ENCODE measurements at places on chromosomes 7 and 10.
A peak's percentile ranks its signal among the peaks of the same experiment; 100 is the strongest.

GRCh38 chr7:135970682-135971365 lies 6.3 kb downstream of the MTPN start:
- no peak for DNase-seq

DNA sequence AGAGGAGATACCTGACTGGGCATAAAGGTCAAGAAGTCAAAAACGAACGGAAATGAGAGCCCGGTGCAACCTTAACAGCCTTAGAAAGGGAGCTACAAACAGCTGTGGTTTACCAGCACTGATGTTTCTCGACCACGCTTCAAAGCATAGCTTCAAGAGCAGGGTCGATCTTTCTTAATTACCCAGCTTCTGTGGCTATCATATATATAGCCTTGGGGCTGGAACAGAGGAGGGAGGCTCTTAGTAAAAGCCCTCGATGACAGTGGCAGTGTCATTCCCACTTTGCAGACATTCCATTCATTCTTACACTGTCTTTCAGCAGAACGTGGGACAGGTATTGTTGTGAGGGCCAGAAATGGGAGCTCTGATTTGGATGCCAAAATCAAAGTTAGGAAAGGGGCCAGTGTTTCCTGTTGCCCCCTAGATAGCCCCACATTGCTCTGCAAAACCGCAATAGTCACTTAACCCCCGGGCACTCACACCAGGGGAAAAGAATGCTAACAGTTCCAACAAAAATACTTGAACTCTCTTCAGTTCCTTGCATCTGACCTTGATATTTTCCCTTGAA lies 141.5 kb downstream of the MTPAP start:
- no peak for DNase-seq

DNA sequence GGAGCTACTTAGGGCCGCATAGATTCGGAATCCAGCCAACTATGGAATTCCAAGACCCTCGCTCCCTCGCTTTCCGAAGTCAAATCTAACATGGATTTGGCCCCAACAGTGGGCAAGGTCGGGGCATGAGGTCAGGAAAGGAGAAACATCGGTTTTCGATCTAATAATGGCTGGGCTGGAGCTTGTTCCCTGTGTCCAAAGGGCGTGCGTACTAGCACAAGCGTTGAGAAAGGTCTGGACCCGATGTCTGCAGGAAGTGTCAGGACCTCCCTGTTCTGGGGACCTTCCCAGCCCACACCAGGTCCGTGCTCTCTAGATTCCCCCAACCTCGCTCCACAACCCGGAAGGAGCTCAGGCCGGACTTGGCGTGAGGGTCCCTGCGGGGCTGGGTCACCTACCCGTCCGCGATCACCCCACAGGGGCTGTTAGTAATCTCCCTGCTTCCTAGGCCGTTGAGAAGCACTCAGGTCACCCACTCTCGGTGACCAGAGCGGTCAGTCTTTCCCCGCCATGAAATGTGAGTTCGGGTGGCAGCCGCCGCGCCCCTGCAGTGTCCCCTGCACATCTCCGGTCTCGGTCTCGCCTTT lies 4.8 kb downstream of the FEZF1 start:
- DNase-seq = no peak

GRCh38 chr7:68107968-68108367 lies 1111.3 kb downstream of the TYW1 start:
- DNase-seq = no peak

DNA sequence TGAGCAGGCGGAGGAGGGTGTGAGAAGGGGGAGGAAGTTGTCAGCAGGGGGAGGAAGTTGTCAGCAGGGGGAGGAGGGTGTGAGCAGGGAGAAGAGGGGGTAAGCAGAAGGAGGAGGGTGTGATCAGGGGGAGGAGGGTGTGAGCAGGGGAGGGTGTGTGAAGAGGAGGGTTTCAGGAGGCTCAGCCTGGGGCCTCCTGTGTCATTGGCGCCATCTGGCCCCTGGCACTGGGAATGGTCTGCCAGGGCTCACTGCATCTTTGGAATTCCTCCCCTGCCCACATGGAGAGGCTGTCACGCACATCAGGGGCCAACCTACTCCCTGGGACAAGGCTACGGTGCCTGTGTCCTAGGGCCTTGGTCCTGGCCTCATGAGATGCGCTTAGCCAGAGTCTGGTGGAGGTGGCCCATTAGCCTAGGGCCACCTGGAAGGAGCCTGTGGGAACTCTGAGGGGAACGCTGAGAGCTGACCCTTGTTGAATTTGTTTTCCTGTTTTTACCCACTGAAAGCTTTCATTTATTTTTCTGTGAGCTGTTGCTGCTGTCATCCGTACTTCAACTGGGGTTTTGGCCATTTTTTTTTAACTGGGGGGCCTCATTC lies 18.0 kb downstream of the CAMK2B start:
- DNase-seq = peak; percentile 63

- no peak for DNase-seq
Observed at GRCh38 chr10:63054889-63055611, 78.1 kb upstream of the NRBF2 start.

DNA sequence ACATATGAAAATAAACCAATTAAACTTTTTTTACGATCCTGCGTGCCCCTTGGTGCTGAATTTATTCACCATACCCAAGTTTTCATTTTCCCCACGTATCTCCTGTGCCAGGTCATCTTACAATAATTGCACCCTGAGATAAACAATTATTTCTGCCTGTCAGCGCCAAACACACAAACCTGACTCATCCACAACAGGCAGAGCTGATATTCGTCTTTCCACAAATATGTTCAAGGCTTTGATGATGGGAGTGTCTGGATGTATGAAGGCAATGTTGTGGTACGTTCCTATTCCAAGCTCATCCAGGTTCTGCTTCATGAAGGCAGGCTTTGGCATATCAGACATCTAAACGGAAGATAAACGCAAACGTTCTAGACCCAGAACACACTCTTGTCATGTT lies 45.8 kb upstream of the RHEB start:
- DNase-seq = no peak

DNA sequence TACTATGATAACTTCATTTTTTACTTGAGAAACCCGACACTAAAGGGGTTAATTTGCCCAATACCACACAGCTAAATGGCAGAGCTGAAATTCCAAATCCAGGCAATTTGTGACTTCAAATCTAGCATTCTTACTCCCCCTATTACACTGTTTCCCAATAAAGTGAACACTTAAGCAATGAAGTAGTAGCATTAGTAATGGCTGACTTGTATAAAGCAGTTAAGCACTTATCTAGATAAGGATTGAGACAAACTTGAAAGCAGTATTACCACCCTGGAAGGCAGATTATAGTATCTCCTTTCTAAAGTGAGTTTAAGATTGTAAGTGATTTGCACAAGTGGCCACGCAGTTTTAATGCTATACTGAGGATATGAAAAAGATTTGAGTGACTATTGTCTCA lies 39.3 kb downstream of the WASL start:
- DNase-seq = no peak

GRCh38 chr7:102253973-102254370 lies 32.7 kb upstream of the SH2B2 start:
- DNase-seq = no peak

- no peak for DNase-seq
Observed at GRCh38 chr7:98598846-98599615, 18.1 kb upstream of the NPTX2 start.

GRCh38 chr7:22802426-22802825 lies 20.2 kb downstream of the TOMM7 start:
- DNase-seq = no peak

DNA sequence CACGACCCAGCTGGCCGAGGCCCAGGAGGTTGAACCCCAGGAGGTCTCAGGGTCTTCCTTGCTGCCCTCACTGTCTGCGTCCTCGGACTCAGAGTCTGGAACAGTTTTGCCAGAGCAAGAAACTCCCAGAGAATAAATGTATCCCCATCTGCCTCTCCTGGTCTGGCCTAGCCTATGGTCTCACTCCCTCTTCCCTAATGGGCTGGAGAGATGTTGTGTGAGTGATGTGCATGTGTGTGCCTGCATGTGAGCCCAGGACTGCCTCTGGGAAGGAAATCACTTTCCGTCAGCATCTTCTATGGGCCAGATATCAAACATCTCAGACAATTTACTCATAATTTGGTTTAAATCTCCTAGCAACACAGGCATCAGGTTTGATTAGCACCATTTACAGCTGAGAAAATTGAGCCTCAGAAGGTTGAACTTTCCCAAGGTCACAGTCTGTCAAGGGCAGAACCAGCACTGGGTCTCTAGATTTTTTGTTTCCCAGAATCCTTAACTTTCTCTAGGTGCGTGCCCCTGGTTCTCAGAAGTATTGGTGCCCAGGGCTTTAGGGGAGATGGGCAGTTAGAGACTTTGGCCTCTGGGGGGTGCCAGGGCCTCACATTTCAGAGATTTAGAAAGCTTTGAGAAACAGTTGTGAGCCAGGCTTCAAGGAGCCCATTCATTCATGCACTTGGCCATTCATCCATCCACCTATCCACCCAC lies 4.9 kb downstream of the TMEM270 start:
- DNase-seq = peak; percentile 2

- no peak for DNase-seq
Observed at GRCh38 chr7:100879685-100880261, 4.9 kb downstream of the SRRT start.

GRCh38 chr7:23680414-23681405 lies 711 bp downstream of the FAM221A start:
- peak; percentile 54 for DNase-seq

- DNase-seq = no peak
Observed at GRCh38 chr10:122656308-122656705, 43.3 kb downstream of the C10orf120 start.

- no peak for DNase-seq
Observed at GRCh38 chr7:54802841-54803240, 43.8 kb upstream of the SEC61G start.

DNA sequence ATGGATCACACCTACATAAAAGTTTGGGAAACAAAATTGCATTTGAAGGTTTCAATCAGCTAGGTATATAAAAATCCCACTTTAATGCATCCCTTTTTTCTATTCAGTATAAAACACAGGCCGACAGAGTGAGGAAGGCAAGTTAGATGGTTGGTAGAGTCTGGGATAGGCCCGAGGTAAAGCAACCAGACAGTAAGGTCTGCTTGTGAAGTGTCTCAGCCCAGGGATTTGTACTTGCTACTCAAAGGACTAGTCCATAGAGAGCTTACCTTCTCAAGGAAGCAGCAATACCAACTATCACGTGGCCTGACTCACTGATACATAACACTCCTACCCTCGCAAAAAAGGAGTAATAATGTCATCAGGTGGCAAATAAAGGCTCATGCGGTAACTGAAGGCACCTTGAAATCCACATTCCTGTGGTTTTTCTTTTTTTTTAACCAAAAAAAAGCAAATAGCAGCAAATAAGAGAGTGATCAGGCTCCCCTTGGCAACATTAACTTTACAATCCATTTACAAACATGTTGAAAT lies 56.2 kb upstream of the ATP6V0A4 start:
- DNase-seq = no peak

GRCh38 chr10:25245165-25245564 lies 70.4 kb downstream of the GPR158 start:
- DNase-seq = no peak

GRCh38 chr7:122307228-122307621 lies 2.7 kb upstream of the FEZF1 start:
- no peak for DNase-seq

DNA sequence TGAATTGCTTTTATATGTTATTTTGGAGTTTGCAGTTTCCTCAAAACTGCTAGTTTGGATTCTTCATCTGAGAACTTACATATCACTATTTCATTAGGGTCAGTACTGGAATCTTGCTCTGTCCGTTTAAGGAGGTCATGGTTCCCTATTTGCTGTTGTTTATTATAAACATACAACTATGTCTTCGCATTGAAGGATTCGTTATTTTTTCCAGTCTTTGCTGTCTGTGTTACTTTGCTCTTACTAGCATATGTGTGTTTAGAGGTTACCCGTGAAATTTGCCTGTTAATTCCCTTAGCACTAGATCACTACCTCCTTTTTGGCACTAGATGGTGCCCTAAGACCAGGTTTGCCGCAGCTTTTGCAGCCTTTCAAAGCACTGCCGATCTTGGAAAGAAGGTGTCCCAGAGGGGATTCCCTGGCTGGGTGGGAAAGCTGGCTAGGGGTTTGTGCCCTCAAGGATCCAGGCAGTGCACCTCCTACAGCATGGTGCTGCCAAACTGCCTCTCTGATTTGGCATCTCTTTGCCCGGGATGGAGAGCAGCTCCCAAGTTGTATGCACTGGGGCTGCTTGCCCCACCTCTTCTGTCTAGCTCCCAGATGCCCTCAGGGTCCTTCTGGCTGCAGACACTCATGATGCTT lies 103.1 kb upstream of the APBB1IP start:
- peak; percentile 12 for DNase-seq

- DNase-seq = no peak
Observed at GRCh38 chr7:104933521-104933988, 80.5 kb upstream of the KMT2E start.

DNA sequence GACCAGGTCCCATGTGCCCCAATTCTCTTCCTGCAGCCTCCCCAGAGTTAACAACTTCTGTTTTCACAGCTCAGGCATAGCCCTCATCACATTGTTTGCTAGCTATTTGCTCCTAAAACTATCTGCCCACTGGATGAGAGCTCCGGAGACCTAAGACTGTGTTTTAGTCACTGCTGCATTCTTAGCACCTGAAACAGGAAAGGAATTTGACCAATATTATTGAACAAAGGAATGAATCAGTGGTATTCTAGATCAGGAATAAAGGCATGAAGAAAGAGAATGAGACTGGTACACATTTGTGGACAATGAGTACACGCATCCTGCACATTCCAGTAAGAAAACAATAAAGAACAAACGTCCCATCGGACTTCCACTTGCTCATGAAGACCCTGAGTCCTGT lies 54.8 kb downstream of the PPP1R17 start:
- no peak for DNase-seq

- no peak for DNase-seq
Observed at GRCh38 chr7:11486271-11486670, 345.7 kb downstream of the THSD7A start.

DNA sequence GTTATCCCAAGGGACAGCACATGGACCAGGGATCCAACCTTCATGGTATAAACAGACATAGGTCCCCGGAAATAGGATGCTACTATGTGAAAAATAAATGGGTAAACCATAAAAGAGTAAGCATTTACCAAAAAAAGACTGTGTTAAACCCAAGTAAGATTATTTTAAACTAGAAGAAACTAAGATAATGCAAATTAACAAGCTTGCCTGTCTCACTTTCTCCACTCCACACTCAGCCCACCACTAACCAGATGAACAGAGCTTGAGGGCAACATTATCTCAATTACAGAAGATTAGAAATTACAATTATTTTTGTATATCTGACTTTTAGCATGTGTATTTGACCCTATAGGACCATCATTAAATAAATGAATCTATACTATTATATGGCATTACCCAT lies 117.2 kb upstream of the CAV2 start:
- no peak for DNase-seq

DNA sequence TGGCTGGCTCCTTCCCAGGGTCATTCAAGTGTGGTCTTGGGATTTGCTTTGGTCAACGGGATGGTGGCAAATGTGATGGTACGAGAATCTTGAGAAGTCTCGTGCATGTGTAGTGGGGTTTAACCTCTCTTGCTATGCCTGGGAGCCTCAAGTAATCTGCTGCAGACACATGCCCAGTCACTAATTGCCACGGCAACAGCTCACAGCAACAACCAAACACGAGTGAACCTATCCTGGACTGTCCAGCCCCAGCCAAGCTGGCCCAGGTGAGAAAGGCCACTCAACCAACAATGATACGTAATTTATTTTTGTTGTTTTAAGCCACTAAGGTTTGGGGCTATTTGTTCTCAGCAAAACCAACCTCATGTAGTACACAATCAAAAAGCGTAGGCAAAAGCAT lies 38.1 kb upstream of the DDC start:
- no peak for DNase-seq

- no peak for DNase-seq
Observed at GRCh38 chr10:130961506-130962239, 349.8 kb downstream of the TCERG1L start.
